Gastroesophageal sphincter (tissue), 4 donors: ENCODE measurements at places on chromosomes 4 and X. TPM values are rescaled to one million over a fixed set of nuclear protein-coding genes. Genes with fewer than 3 reads are reported as not detected.
A peak's percentile ranks its signal among the peaks of the same experiment; 100 is the strongest.

RNF150 gene
- total RNA-seq, result 53.3 TPM

CSAG1 gene
- total RNA-seq, result not detected

GRCh38 chr4:121642292-121642691 is 54.5 kb downstream of the ANXA5 start:
- ATAC-seq, result peak; percentile 93

GRCh38 chrX:110056419-110056818 is 53.5 kb downstream of the TMEM164 start:
- ATAC-seq, result no peak

- no peak for ATAC-seq
Observed at GRCh38 chrX:48791063-48791820, 4.9 kb downstream of the GATA1 start.

GRCh38 chrX:153781428-153782047 is 697 bp downstream of the SRPK3 start:
- no peak for ATAC-seq

GRCh38 chr4:119025420-119025819 is 110.2 kb upstream of the MYOZ2 start:
- ATAC-seq, result peak; percentile 51

- no peak for ATAC-seq
Observed at GRCh38 chr4:63349674-63350025, 1059.6 kb downstream of the TECRL start.

DNA sequence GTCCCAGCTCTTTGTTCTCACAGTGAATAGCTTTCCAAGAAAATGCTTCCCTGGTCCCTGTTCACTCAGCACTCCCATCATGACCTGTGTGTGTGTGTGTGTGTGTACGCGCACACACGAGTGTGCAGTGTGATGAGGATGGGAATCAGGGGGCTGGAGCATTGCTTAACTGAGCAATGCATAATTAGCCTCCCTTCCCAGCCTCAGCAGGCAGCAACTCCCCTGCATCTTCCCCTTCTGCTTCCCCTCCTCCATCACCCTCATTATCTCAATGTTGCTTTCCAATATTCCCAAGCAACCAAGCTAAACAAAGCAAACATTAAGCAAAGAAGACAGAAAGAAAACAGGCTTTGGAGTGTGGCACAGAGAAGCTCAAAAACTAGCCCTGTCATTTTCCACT is 137.0 kb downstream of the RBM47 start:
- ATAC-seq, result no peak
